HT-29 (cell line): ENCODE measurements at places on chromosomes 11 and 22. TPM values are rescaled to one million over a fixed set of nuclear protein-coding genes. Genes with fewer than 3 reads are reported as not detected.

DNA sequence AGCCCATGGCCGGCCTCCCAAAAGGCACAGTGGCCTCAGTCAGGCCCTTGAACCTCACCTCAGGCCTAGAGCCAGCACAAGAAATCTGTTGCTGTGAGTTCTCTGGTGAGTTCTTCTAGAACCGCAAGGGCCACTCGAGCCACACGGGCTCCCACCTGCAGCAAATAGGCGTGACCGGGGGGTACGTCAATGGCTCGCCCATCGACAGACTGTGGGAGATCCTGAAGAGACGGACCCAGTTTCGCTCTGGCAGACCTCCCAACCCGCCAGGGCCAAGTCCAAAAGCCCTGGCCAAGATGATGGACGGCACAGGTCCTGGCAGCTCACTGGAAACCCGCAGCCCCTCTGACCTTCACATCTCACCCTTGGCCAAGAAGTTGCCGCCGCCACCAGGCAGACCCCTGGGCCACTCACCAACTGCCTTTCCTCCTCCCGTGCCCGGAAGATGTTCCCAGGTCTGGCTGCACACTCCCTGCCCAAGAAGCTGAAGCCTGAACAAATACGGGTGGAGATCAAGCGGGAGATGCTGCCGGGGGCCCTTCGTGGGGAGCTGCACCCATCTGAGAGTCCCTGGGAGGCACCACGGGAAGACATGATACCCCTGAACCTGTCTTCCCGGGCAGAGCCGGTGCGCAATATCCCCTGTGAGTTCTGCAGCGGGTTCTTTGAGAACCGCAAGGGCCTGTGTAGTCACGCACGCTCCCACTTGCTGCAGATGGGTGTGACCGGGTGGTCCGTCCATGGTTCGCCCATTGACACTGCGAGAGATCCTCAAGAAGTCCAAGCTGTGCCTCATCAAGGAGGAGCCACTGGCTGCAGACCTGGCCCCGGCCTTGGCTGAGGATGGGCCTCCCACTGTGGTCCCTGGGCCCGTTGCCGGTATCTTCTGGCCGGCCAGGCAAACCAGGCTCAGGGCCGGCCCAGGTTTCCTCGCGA lies 544.2 kb upstream of the CCDC179 start:
- DNase-seq: no peak

DNA sequence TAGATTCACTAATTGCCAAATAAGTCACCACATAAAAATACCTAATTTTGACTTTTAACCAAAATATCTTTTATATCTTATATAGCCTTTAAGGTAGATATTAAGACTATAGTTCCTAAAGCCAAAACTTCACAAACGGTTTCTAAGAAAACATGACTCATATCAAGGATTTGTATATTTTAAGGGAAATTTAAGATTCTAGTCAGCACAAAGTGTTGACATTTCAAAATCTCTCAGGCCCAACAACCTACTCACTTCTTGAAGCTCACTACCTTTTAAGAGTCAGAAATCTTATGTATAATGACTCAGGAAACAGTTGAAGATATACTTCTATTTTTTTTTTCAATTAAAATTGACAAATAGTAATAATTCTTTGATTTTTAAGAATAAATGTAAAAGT lies 221.9 kb downstream of the SBF2 start:
- DNase-seq: no peak

DNA sequence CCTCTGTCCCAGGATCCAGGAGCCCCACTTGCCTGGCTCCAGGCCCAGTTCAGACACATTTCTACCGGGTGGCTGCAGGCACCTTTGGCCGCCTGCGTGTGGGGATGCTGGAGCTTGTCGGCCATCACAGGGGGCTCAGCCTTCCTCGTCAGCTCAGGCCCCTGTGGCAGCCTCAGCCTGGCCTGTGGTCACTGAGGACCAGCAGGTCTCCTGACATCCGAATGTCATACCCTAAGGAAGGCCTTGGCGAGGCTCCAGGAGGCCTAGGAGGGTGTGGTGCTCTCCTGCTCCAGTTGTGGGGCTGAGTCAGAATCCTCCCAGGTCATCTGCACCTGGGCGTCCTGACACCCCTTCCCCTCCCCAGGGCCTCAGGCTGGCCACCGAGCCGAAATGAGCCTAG lies 14.9 kb upstream of the SOX10 start:
- no peak for DNase-seq

DNA sequence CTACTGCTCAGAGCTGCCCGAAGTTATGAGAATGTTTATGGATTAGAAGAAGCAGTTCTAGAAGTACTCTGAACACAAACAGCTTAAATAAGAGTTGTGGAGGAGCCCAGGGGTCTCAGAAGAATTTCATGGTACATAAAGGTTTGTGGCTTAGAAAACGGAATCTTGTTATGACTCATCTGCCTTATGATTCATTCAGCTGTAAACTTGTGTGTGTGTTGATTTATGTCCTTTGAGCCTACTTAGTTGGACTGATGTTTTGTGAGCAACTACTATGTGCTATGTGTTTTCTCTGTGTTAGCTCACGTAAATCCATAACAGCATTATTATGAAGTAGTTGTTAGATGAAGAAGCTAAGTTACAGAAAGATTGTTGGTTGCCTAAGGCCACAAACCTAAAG lies 203.7 kb downstream of the PGR start:
- DNase-seq: no peak

GRCh38 chr11:70628855-70629844 lies 230.8 kb downstream of the CTTN start:
- no peak for DNase-seq

- peak; percentile 35 for DNase-seq
These were observed 437.3 kb upstream of the CADM1 start for GRCh38 chr11:115941481-115941993.

GRCh38 chr11:46038529-46038928 lies 82.7 kb downstream of the PHF21A start:
- DNase-seq: no peak

DNA sequence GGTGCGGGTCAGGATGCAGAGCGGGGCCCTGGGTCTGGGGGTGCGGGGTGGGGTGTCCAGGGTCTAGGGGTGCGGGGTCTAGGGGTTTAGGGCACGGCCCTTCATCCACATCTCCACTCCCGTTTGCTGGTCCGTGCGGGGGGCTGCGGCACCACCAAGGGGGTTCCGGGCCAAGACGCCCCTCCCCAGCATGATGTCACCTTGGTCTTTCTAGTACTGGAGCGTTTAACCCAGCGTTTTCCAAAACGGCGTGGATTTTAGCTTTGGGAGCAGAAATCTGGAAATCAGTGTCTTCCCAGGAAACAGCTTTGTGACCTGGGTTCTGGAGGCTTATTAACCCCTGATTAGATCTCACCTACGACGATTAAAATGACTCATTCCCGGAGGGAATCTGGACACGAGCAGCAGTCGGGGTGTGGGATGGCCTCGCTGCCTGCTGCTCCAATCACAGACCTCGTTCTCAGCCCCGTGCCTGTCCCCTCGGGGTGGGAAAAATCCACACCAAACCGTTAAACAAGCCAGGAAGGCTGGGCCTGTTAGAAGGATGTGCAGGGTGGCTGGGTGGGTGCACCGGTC lies 759 bp downstream of the AP2A2 start:
- peak; percentile 60 for DNase-seq

- no peak for DNase-seq
These were observed 17.0 kb downstream of the IGLL1 start for GRCh38 chr22:23563111-23563510.

DNA sequence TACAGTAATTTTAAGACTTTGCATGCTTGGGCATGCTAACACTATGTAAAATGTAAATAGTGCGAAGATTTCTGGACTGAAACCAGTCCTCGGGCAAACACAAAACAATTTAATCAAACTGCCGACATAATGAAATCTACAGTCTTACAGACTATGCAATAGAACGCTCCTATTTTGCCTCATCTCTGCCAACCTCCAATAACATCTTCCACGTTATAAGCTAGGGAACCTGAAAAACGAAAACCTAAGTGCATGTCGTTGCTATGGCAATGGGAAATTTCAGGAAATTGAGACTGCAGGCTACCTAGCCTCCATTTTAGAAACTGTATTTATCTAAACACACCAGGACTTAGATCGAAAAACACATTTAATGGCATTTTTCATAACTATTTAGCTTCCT lies 1.1 kb downstream of the CSTF3 start:
- DNase-seq: peak; percentile 43

DNA sequence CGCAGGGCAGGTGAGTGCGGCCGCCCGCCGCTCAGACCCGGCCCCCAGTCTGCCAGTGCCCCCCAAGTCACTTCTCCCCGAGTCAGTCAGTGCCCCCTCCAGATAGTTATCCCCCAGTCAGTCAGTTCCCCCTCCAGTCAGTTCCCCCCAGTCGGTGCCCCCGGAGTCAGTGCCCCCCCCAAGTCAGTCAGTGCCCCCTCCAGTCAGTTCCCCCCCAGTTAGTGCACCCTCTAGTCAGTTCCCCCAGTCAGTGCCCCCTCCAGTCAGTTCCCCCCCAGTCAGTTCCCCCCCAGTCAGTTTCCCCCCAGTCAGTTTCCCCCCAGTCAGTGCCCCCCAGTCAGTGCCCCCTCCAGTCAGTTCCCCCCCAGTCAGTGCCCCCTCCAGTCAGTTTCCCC lies 411 bp downstream of the PPP6R2 start:
- no peak for DNase-seq

- DNase-seq: peak; percentile 17
These were observed 39.4 kb downstream of the CARD18 start for GRCh38 chr11:105100206-105100605.

- no peak for DNase-seq
These were observed 1.1 kb upstream of the CD248 start for GRCh38 chr11:66317723-66318599.

- no peak for DNase-seq
These were observed 25.5 kb downstream of the CTNND1 start for GRCh38 chr11:57787006-57787604.

- DNase-seq: peak; percentile 90
These were observed at the start of gene FAM89B for GRCh38 chr11:65572356-65573051. Gene FAM89B (plus strand): TSS chr11:65572538. CDS start chr11:65572670, 132 bp downstream.

SCGB1D2 gene
- total RNA-seq: not detected in 2 replicates

C22orf23 gene
- total RNA-seq: not detected in 2 replicates
